ENCODE measurements at places on chromosomes 7 and 10. TPM values are rescaled to one million over a fixed set of nuclear protein-coding genes. Genes with fewer than 3 reads are reported as not detected.

DNA sequence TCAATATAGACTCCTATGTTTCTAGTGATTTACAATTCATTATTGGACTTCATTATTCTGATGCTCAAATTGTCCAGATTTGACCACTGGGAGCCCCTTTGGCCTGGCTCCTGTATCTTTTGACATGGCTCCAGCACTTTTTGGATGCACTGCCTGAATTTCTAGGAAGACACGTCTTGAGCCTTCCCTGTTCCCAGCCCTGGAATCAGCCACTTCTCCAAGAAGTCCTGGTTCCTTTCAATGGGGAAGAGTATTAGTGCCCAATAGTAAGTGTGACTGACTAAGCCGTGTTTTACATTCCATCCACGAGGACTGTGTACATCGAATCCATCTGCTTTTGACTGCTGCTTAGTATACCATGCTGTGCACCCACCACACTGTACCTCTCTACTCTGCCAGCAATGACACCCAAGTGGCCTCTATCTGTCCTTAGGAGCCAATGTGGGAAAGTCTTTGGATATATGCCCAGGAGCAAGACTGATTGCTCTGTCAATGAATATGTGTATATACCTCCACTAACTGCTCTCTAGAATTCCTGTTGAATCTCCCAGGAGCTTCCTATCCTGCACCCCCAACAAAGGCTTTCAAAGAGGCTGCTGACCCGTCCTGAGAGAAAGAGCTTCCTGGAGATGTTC is 23.2 kb upstream of the NPFFR1 start:
- DNase-seq, result no peak

Gene ACSM6
- not detected for total RNA-seq

Gene GRM3
- total RNA-seq, result not detected

GRCh38 chr7:88280801-88281200 is 25.9 kb downstream of the STEAP4 start:
- no peak for DNase-seq

Gene COL1A2
- total RNA-seq, result 3,050 TPM

DNA sequence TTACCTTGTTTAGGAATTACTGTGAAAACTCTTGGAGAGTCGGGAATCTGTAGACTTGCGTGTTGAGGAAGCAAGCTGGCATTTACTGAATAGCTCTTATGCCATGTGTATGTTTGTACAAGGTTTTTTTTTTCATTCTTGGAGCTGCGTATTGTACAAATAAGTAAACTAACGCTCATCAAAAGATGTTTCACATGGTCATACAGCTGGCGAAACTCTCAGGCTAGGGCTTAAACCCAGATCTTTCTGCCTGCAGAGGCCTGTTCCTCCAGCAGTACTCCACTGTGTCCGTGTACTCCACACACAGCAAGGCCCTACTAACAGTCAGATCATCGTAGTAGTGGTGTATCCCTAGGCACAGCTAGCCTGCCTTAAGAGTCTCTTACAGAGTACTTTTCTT is 7.4 kb downstream of the EDRF1 start:
- no peak for DNase-seq

DNA sequence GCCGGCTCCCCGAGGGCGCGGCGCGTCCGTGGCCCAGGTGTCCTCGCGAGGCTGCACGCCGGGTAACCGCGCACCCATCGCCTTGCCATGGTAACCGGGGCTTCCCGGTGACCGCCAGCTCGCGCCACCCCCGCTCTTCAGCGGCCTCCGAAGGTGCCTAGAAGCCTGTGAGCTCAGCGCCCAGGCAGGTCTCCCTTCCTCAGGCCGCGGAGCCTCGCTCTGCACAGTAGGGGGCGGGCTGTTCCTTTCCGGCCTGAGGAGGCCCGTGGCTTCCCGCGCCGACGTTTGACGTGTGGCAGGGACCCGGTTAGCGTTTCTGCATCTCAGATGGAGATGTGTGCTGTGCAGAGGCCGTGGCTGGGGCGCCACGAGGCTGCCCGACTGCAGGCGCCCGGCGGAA is 117.1 kb downstream of the DYNC2I1 start:
- no peak for DNase-seq

Gene TMEM178B
- total RNA-seq, result 0.93 TPM

Measured in left lung (tissue), 14 donors.